ENCODE measurements at places on chromosomes 6 and 20.

- no peak for DNase-seq
Measured at GRCh38 chr6:68233623-68234022, 401.5 kb upstream of the ADGRB3 start.

DNA sequence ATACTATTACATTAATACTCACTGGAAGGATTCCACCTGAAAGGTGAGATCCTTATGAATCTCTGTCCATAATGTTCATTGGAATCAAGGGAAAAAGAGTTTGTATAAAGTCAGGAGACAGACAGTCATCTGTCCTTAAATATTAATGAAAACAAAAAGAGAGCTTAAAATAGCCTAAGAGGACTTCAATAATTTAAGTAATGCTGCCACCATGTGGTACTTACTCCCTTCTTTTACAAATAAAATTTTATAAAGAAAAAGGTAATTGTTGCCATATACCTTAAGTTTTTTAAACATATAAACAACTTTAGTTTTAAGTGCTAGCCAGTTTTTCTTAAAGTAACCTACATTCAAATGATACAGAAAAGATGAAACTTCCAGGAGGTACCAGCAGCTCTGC, 5.1 kb downstream of the BLOC1S5 start:
- no peak for DNase-seq

- no peak for DNase-seq
Measured at GRCh38 chr6:168714547-168715260, 273.7 kb downstream of the SMOC2 start.

GRCh38 chr6:18096423-18096822, 26.1 kb downstream of the NHLRC1 start:
- no peak for DNase-seq

- no peak for DNase-seq
Measured at GRCh38 chr6:51108563-51109234, 290.0 kb downstream of the TFAP2B start.

DNA sequence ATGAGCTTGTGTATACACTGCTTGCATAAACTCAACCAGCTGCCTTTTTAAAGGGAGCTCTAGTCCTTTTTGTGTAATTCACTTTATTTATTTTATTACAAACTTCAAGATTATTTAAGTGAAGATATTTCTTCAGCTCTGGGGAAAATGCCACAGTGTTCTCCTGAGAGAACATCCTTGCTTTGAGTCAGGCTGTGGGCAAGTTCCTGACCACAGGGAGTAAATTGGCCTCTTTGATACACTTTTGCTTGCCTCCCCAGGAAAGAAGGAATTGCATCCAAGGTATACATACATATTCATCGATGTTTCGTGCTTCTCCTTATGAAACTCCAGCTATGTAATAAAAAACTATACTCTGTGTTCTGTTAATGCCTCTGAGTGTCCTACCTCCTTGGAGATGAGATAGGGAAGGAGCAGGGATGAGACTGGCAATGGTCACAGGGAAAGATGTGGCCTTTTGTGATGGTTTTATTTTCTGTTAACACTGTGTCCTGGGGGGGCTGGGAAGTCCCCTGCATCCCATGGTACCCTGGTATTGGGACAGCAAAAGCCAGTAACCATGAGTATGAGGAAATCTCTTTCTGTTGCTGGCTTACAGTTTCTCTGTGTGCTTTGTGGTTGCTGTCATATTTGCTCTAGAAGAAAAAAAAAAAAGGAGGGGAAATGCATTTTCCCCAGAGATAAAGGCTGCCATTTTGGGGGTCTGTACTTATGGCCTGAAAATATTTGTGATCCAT, 15.3 kb downstream of the TNFAIP3 start:
- DNase-seq: no peak

GRCh38 chr20:44526129-44526528, 4.3 kb upstream of the SERINC3 start:
- DNase-seq: no peak

- DNase-seq: no peak
Measured at GRCh38 chr6:168447282-168447681, 6.3 kb downstream of the SMOC2 start.

GRCh38 chr6:124203812-124204167, 400.1 kb downstream of the NKAIN2 start:
- DNase-seq: no peak

DNA sequence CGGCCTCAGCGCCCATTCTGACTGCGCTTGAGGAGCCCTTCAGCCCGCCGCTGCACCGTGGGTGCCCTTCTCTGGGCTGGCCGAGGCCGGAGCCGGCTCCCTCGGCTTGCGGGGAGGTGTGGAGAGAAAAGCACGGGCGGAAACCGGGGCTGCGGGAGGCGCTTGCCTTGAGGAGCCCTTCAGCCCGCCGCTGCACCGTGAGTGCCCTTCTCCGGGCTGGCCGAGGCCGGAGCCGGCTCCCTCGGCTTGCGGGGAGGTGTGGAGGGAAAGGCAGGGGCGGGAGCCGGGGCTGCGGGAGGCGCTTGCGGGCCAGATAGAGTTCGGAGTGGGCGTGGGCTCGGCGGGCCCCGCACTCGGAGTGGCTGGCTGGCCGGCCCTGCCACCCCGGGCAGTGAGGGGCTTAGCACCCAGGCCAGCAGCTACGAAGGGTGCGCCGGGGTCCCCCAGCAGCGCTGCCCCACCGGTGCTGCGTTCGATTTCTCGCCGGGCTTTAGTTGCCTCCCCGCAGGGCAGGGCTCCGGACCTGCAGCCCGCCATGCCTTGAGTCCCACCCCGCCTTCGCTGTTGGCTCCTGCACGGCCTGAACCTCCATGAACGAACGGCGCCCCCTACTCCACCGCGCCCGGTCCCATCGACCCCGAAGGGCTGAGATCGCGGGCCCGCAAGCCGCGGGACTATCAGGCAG, 45.7 kb upstream of the MCUR1 start:
- DNase-seq: no peak

- no peak for DNase-seq
Measured at GRCh38 chr6:134719286-134719685, 230.6 kb downstream of the ALDH8A1 start.

GRCh38 chr20:62951896-62952372, 575 bp upstream of the SLC17A9 start:
- DNase-seq: no peak

DNA sequence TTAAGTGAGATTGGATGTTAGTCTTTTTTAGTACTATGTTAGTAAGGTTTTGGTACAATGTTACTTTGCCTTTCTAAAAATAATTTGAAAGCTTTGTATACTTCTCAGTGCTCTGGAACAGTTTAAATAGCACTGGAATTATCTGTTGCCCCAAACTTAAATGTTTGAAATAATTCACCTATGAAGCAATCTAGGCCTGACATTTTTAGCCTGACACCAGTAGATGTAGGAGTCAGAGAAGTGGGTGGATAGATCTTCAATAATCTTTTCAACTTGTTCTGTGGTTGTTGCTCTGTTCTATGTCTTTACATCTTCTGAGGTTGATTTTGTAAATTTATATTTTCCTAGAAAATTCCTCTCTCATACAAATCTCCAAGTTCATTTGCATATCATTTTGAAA, 103.1 kb upstream of the ADGRF1 start:
- DNase-seq: no peak

- no peak for DNase-seq
Measured at GRCh38 chr20:20780127-20780824, 67.8 kb upstream of the RALGAPA2 start.

GRCh38 chr6:4139272-4139671, 3.9 kb upstream of the ECI2 start:
- no peak for DNase-seq

GRCh38 chr20:24779131-24779530, 169.9 kb upstream of the CST7 start:
- DNase-seq: no peak

DNA sequence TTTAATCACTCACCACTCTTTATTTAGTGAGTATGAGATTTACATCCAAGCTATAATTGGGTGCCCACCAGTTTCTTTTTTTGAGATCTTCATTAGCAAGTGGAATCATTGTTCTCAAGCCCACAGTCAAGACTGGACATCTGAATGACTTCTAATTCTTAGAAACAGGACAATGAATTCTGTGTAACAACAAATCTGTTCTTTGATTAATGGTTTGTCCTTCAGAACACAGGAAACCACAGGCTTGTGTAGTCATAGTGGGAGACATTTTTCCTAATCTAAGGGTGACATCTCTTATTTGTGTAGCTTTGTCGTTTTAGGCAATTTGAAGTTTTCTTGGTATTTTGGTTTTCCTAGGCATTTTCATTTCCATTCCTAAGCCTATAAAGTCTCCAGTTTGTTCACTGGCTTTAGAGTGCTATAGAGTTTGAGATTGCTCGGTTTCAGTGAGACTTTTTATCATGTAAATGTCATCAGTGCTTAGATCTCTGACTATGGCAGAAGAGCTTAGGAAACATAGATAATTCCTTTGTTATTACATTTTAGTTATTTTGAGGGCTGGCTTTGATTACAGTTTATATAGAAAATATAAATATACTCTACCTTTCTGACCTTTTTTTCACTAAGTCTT, 903.9 kb upstream of the MAP3K7 start:
- DNase-seq: no peak

DNA sequence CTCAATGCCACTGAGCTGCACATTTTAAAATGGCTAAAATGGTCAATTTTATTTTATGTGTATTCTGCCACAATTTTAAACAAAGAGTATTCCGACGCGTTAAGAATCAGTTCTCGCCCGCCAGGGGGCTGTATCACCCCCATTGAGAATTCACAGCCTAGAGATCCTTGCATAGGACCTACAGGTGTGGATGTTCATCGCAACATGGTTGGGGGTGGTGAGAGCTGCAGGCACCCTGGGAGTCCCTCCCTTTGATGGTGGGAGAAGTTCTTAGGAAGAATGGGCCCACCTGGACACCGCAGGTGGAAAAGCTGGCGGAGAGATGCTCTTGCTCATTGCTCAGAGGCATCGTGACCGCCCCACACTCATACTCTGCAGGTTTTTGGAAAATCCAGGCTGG, 63.5 kb downstream of the SLC2A10 start:
- no peak for DNase-seq

DNA sequence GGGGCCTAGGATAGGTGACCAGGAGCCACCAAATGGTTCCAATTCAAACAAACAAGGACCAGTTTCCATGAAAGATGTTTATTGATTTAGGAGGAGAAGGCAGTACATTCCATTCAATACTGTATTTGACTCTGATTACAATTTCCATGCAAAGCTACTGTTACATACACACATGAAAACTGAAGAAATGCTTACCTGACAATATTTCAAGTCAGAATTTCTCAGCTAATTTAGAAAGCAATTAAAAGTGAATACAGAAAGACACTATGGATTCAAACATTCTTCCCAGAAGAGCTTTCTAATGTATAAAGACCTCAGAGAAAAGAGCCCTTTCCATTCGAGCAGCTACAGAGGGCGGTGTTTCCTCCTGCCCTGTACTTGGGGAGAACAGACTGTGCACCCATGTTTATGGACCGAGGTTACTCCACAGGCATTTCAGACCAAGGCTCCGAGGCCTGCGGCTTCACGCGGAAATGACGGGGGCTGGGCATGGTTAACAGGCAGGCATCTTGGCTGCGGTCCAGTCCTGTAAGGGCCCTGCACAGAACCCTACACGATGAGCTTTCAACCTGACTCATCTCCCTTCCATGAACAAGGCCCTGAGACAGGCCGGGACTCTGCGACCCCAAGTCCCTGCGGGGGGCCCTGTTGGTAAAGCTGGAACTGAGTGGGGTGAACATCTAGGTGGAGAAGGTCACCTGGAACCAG, 25.7 kb upstream of the TCFL5 start:
- no peak for DNase-seq

GRCh38 chr20:41865938-41866337, 247.8 kb upstream of the CHD6 start:
- DNase-seq: no peak

- no peak for DNase-seq
Measured at GRCh38 chr20:1881240-1881835, 13.9 kb upstream of the SIRPA start.

DNA sequence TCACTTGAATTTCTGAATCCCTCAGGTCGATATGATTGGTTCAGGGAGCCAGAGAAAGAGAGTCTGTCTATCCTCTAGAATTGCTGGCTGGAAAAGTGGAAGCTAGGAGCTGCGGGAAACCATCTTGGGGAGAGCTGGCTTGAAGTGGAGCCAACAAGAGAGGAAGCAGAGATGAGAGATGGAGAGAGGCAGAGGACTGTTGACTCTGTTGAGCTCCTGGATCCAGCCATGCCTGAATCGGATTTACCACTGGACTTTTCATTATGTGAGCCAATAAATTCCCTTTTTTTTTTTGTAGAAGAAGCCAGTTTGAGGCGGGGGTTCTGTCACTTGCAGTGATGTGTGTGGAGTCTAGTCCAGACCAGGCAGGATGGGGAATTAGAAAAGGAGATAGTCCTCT, 13.9 kb upstream of the SLC9A8 start:
- DNase-seq: no peak

Measured in cerebellar nuclear complex (tissue), 1 donor.